ENCODE measurements at places on chromosomes 1 and 21. TPM values are rescaled to one million over a fixed set of nuclear protein-coding genes. Genes with fewer than 3 reads are reported as not detected.

Gene RGS13
- 0.62 TPM for total RNA-seq

DNA sequence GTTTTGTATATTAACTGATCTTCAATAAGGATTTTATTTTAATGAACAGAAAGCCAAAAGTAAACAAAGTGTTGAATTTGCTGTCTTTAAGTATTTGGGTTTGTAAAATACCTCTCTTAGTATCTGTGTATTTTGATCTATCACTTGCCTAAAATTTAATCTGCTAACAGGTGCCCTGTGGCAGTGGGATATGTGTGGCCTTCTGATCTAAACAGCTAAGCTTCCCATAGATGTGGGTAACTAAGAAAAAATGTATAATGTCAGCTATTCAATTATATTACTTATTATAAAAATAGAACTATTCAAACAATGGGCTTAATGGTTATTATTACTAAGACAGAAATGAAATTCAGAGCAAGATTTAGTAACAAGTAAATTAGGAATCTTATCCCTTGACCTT, 15.2 kb downstream of the LRRC39 start:
- DNase-seq = no peak

DNA sequence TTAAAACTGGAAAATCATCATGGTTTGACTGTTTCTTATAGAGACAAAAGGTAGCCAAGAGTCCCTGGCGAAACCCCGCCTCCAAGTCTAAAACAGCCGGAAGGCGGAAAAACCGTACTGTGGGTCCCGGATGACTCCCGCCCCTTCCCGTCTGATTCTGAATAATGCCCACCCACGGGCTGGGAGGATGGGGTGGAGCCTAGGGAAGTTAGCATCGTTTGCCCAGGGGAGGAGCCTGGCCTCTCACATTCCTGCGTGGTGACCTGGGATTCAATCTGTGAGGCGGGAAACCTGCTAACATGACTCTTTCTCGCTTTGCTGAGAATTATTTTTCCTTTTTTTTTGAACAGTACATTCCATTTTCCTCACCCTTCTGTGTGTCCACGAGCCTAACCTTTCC, 124.9 kb downstream of the KCNK1 start:
- no peak for DNase-seq

DNA sequence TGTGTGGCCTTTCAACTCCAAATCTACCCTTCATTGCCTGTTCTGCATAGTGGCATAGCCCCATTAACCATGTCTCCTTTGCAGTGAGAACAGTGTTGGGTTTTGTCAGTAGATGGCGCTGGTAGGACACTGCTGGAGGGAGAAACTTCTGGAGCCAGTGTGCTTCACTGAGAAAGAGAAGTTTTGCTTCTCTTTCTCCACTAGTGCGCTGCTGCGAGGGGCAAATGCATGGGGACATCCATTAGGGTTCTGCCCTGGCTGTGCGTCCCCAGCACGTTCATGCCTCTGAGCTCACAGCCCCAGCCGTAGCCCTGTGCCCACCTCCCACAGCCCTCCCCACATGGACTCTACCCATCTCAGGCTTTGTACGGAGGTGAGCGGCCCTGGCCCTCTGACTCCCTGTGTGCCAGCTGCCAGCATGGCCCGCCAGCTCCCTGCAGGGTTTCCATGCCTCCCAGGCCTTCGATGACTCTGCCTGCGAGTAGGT, 53.1 kb downstream of the RIMS3 start:
- peak; percentile 69 for DNase-seq

DNA sequence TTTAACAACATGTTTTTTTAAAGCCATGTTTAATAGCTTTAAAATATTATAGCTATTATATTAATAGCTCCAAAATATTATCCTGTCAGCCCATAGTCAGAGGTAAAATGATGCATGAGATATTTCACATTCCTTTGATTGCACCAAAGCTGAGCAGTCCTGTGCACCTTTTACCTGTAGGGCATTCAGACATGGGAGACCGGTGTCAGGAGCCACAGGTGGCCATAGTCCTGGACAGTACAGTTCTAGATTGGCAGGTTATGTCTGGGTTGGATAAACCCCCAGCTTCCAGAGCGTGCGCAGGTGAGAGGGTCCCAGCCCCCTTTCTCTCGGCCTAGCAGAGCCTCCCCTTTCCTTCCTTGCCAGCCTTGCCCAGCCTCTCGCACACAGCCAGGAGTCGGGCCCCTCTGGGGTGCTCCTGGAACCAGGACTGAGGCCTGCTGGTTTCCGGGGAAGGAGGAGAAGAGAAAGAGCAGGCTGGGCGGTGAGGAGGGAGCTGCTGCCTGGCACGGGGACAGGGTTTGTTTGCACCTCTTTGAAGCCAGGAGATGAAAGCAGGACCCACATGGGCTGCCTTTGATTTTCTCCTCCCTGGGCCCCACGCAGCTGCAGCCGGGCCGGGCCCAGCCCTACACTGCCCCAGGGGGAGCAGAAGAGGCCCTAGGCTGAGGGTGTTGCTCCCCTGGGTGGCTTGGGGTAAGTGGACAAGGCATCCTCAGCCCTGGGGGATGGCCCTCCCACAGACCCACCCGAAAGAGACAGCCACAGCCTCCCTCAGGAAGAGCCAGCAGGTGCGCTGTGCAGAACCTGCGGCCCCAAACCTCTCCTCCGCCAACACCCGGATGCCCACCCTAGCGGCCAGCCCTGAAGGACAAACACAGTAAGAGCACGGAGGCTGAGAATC, 75.2 kb upstream of the TARDBP start:
- DNase-seq = no peak

DNA sequence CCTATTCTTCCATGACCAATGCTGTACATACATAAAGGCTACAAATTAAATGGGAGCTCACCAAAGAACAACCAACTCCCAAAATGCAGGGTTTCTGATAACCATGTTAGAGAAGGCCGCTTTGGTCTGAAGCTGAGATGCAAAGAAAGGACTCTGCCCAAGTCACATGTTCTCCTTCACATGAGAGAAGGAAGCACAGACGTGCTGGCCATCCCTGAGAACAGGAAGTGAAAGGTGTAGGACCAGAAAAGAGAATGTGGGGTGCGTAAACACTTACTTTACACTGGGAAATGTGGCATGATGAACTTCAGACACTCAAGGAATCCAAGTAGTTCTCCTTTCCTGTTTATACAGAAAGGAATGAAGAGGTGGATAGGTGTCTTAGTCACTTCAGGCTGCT, 31.7 kb upstream of the TADA1 start:
- DNase-seq = no peak

DNA sequence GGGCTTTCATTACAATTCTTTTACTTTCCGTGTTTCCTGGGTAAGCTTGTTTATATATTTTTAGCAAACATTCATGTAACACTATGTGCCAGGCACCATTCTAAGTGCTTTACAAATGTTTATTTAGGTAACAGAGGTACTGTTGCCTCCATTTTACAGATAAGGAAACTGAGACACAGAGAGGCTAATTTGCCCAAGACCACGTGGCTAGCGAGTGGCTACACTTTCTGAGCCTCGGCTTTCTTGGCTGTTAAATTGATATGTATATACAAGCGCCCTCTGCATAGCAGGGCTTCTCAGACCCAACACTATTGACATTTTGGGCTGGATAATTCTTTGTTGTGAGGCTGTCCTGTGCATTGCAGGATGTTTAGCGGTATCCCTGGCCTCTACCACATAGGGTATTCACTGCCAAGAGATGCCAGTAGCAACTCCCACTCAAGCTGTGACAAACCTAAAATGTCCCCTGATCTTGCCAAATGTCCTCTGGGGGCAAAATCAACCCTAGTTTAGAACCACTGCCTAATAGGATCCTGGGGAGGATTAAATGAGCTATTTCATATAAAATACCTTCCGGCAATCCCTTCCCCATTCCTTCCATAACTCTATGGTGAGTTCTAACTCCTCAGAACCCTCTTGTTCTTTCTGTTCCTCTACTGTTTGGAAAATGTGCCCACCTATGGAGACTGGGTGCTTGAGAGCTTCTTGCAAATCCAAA, 17.2 kb upstream of the ID3 start:
- no peak for DNase-seq

GRCh38 chr1:55735106-55735505, 519.9 kb upstream of the USP24 start:
- DNase-seq = no peak

GRCh38 chr1:172870901-172871606, 179.7 kb downstream of the TNFSF18 start:
- no peak for DNase-seq

Gene CLDN19
- not detected for total RNA-seq

GRCh38 chr21:41610042-41610839, 102.3 kb upstream of the TMPRSS2 start:
- peak; percentile 67 for DNase-seq

Gene ACTN2
- total RNA-seq = 6.7 TPM

DNA sequence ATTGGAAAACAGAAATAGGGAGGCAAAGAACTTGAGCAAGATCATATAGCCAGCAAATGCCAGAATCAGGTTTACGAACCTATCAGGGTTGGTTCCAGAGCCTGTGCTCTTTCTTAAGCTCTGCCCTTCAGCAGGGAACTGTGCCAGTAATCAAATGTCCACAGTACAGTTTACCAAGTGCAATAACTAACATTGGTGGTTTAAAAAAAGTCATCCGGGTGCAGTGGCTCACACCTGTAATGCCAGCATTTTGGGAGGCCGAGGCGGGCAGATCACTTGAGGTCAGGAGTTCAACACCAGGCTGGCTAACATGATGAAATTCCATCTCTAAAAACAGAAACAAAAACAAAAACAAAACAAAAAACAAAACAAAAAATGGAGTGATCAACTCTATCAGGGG, 182.7 kb downstream of the LMX1A start:
- no peak for DNase-seq

DNA sequence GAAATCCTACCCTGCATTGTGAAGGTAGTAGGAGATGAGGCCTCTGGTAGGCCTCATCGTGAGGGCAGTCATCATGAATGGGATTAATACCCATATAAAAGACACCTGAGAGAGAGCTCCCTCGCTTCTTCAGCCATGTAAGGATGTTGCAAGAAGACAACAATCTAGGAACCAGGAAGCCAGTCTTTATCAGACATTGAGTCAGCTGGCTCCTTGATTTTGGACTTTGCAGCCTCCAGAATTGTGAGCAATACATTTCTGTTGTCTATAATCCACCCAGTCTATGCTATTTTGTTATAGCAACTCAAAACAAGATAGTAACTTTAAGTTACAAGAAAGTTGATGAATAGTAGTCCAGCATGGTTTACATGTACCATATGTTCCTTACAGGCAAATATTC, 208.5 kb downstream of the KCNT2 start:
- DNase-seq = no peak

- DNase-seq = no peak
These were observed 177.7 kb downstream of the DPYD start for GRCh38 chr1:97743129-97743528.

GRCh38 chr1:88070956-88071355, 613.1 kb upstream of the PKN2 start:
- DNase-seq = no peak

Gene SHISA4
- 11.6 TPM for total RNA-seq

Gene FMO5
- total RNA-seq = 8.4 TPM

DNA sequence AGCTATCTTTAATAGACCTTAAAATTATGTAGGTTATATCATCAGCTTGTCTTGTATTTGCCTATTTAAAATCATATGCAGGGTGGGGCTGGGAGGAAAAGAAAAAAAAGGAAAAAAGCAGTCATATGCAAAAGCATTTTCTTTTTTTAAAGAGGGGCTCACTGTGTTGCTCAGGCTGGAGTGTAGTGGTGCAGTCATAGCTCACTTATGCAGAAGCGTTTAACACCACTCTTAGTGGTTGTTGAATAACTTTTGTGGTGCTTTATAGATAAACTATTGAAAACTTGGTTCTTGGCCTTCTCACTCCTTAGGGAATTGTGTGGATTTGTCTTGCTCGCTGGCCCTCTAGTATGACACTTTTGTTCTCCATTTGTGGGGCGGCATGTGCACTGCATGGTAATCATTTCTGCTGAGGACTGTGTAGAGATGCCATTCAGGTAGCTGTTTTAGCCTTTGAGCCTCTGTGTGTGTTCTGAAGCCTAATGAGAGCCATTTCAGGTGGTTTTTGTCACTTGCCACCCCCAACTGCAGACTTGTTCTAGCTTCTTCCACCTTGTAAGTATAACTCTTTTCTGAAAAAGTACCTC, 77.8 kb downstream of the KIF1B start:
- no peak for DNase-seq

GRCh38 chr1:229027622-229028182, 243.2 kb upstream of the RAB4A start:
- DNase-seq = peak; percentile 77

DNA sequence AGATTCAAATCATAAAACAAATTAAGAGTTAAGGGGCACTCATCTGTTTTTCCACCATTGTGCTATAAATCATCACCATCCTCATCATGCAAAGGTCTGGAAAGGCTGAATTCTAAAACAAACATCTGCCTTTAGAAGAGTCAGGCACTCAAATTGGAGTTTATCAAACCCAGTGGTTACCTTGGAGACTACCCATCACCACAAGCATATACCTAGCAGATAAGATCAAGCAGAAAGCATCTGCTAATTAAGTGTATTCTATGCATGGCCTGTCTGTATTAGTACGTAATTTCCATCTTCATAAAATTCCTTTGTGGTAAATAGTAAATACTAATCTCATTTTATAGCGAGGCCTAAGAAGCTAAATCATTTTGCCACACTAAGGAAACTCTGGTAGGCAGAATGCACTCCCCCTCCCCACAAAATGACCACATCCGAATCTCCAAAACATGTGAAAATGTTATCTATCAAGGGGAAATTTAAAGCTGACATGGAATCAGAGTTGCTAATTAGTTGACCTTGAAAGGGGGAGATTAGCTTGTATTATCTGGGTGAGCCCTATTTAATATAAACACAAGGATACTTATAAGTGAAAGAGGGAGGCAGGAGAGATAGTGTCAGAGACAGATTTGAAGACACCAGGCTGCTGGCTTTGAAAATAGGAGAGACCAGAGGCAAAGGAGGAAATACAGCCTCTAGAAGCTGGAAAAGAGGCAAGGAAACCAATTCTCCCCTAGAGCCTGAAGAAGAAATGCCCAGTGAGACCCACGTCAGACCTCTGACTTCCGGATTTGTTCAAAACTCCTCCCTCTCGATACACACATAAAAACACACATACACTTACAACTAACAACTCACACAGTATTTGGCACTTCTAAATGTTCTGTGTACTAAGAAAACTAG, 23.2 kb downstream of the ARID4B start:
- no peak for DNase-seq

DNA sequence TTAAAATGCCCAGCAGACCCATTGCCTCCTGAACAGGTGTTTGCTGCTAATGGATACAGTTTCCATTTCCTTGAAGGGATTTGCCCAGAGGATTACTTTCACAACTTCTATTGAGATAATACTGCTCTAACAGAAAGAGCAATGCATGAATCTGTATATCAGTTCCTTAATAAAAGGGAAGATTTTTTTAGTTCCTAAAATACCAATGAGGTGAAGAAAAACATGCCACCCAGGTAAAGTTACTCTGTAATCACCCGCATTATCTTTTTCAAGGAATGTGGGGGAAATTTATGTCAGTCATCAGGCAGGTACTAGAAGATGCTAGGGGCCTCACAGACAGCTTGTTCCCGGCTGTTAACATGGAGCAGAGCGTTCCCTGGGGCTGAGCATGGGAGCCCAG, 41.1 kb downstream of the KCNJ15 start:
- DNase-seq = no peak

Gene C1orf52
- 30.0 TPM for total RNA-seq

Data from ureter (tissue), 1 donor.